CMK (cell line): ENCODE measurements at places on chromosomes 1 and 21.

- DNase-seq = no peak
Observed at GRCh38 chr1:214920337-214920736, 162.2 kb upstream of the KCNK2 start.

DNA sequence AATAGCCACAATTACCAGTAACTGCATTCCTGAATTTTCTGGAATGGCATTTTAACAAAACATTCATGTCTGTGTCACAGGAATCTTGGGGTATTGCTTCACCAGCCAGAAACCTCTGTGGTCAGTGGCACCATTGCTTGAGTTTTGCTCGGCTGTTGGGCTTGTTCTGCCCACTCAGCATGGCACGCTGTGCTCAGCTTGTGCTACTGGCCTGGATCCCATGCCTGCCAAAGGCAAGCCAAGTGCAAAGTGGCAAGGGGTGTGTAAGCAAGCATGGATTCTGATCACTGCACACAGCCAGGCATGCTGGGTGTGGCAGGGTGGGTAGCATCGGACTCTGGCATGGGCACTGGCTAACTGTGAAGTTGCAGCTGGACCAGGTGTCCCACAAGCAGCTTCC lies 1150.9 kb downstream of the MRPL39 start:
- no peak for DNase-seq

- DNase-seq = no peak
Observed at GRCh38 chr1:213183036-213183672, 132.1 kb downstream of the RPS6KC1 start.

DNA sequence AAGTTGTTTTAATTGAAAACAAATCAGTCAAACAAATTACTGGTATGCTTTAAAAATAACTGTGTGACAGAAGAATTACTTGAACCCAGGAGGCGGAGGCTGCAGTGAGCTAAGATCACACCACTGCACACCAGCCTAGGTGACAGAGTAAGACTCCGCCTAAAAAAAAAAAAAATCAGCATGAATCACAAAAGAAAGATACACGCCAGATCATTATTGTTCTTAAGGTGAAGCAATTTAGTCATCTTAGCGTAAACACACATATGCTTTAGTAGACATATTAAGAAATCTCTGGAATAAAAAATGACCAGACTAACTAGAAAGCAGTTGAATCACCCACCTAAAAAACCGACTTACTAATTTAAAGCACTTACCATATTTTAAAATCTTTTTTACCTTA lies 20.2 kb downstream of the RERE start:
- DNase-seq = no peak

DNA sequence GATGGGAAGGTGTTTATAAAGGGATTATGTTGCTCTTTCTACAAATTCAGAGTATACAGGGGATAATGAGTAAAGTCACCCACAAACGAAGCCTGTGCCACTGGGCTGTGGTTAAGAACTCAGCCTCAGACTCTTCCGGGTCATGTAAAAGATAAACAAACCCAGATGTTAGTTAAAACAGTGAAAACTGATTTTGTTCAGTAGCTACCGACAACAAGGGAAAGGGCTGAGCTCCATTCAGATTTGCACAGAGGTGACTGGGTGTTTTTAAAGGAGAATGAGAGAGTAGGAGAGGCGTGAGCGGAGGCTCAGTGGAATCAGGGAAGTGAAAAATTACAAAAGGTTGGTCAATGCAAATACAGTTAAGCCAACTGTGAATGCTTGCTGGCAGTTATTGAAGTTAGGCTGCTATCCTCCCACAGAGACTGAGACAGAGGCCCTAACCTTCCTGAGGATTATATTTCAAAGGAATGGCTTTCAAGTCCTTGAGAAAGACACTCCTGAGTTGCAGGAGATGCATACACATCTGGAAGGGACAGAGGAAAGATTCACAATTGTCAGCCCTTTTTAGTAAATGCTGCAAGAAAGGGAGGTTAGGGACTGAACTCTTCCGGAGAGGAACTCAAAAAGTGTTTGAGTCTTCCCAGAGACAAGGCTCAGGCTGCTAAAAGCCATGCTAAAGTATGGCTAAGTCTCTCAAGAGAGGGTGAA lies 29.9 kb upstream of the SAMD13 start:
- DNase-seq = no peak

DNA sequence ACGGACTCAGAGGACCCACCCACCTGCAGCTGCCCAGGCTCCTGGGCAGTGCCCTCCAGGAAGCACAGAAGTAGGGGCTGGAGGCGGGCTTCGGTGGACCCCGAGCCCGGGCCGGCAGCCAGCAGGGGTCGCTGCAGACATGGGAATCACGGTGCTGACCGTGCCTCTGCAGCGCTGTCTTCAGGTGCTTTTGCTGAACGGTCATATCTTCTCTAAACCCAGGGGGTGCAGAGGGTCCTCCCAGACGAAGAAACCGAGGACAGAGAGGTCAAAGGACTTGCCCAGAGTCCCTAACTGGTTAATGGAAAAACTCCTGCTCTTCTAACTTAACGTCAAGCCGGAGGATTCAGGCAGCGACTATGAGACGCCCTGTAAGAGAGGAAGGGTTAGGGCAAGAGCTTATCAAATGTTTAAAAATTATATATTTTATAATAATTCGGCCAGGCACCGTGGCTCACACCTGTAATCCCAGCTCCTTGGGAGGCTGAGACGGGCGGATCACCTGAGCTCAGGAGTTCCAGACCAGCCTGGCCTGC lies 21.5 kb upstream of the LEFTY2 start:
- no peak for DNase-seq

DNA sequence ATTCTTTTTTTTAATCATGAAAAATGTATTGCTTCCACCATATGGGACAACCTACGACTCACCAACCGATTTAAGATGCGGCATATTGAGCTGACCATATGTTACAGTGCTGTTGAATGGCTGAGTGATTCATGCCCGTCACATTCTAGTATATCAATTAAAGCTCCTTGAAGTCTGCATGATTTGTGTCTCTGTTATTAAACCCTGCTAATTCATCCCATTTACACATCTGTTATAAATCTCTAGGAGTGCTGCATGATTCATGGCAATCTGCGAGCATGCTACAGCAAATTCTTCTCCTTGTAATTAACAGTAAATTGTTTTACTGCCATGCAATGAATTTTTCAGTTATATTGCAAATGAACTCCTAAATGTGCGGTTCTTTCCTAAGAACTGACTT lies 239.8 kb downstream of the USH2A start:
- no peak for DNase-seq

DNA sequence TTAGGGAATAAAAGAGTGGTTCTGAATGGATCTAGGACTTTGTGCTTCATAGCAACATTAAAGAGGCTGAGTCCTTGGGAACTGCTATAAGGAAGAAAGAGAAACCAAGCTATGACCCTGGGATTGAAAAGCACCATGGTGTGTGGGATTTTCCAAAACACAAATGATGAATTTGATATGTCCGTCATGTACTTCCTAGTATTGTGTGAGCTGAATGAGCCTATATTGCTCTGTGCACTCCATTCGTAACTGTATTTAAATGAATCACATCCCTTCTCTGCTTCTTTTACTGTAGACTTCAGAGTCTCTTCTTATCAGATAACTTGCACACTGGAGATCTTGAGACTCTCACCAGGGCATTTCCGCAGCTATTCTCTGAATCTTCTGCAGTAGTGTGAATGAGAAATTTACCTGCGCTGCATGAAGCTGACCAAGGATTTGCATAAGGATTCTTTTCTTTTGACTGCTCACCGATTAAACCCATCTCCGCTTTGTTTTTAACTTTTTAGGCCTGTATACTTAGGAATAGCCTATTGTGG lies 23.1 kb upstream of the OR10J4 start:
- no peak for DNase-seq

DNA sequence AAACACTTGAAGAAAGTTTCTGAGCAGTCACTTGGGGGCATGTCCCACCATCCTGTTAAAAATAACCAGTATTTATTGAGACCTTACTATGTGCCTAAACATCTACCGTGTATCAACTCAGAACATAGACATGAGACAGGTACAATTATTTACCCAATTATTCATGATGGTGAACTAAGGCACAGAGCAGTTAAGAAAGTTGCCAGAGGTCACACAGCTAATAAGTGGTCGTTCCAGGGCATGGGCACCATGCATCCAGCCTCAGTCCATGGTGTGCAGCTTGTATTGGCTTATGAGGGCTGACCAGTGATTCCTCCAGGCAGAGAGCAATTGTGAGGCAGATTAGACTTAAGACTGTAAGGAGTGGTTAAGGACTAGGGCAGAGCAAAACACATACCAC lies 5.4 kb downstream of the PLA2G5 start:
- no peak for DNase-seq

- DNase-seq = no peak
Observed at GRCh38 chr1:902802-903201, 20.9 kb upstream of the SAMD11 start.
